ENCODE measurements at places on chromosomes 2 and 18.

- no peak for DNase-seq
Measured at GRCh38 chr2:67954093-67954748, 108.6 kb downstream of the C1D start.

- no peak for DNase-seq
Measured at GRCh38 chr2:60679036-60679780, 76.9 kb upstream of the PAPOLG start.

GRCh38 chr2:13091455-13091854 lies 374.7 kb downstream of the TRIB2 start:
- no peak for DNase-seq

DNA sequence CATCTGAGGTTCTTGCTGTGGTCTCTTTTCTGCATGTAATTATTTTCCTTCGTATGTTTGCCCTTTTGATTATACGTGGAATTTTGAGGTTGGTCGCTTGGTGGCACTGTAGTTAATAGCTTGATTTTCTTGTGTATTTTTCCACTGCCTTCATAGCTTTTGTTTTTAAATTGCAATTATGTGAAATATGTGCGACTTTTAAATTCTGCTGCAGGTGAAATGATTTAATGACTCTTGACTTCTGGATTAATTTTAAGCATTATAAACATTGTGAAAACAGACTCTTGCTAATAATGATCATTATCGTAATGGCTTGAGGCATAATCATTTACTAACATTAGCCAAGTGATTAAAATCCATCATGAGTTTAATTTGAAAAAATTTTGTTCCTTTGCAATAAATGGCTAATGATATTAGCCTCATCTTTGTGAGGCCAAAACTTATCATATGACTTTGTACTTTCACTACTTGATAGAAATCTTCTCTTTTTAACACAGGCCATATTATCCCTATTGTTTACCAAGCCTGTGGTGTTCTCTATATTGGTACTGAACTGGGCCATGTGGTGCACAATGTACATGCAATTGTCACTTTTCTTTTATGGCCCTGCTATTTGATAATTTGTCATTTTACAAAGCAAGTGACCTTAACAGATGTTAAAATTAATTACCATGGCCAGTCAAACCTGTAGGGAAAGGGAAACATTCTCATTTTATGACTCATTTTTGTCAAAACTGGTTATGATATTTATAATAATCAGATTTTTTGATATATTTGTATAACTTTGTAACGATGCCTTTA lies 62.8 kb upstream of the NEUROD1 start:
- DNase-seq = peak; percentile 12

GRCh38 chr2:44189104-44189503 lies 20.4 kb downstream of the PPM1B start:
- no peak for DNase-seq

GRCh38 chr18:63213331-63213900 lies 106.2 kb downstream of the BCL2 start:
- peak; percentile 34 for DNase-seq

- DNase-seq = no peak
Measured at GRCh38 chr2:172552547-172553291, 3.2 kb upstream of the PDK1 start.

DNA sequence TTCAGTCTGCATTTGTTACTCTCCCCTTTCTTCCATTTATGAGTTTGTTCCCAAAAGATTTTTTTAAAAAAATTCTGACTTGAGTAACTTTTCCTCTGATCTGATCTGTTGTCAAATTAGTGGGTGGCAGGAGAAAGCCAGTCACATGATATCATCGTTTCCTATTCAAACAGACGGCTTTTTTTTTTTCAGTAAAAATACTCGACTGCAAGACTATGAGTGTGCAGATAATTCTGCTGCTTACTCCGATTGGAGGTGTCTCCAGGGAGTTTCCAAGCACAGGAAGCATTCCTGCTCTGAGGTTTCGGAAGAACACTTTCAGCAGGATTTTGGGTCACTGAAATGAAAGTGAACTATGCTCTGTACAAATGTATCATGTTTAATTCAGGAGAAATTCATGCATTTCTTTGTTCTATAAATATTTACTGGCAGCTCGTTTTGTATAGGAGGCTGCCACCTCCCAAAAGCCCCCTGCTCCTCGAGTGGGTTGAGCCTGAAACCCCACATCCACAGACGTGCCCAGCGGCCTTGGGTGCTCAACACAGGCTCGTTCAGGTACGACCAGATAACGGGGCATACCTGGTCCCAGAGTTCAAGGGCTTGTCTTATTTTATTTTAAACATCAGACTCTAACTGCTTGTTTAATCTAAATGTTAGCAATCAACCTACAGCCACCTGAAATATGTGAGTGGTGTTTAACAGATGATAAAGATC lies 126.9 kb upstream of the ZNF516 start:
- DNase-seq = no peak

GRCh38 chr2:181754105-181754504 lies 73.8 kb upstream of the NEUROD1 start:
- DNase-seq = no peak

GRCh38 chr18:79788734-79789085 lies 9.0 kb upstream of the KCNG2 start:
- no peak for DNase-seq

Measured in stimulated activated CD4-positive, alpha-beta T cell treated with anti-CD3 and anti-CD28 coated beads, Interleukin-2, amount 100 ng/mL, for 24 hours (primary cell).